ENCODE measurements at places on chromosomes 7 and 10. TPM values are rescaled to one million over a fixed set of nuclear protein-coding genes. Genes with fewer than 3 reads are reported as not detected.

DNA sequence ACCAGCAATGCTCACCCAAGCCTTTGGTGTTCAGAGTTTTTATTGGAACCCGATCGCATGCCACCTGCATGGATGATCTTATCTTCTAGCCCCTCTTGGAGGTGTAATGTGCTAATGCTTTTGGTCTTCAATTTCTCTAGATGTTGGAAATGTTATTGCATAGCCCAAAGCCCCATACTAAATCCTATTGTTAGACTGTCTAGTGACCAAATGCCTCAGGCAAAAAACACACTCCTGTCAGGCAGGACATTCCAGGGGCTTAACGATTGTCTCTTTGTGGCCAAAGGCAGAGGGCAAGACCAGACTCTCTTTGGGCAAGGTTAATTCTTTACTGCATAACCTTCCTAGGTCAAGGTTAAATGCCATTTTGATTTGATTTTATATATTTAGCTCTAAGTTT lies 187.9 kb downstream of the BMPER start:
- DNase-seq: no peak

DNA sequence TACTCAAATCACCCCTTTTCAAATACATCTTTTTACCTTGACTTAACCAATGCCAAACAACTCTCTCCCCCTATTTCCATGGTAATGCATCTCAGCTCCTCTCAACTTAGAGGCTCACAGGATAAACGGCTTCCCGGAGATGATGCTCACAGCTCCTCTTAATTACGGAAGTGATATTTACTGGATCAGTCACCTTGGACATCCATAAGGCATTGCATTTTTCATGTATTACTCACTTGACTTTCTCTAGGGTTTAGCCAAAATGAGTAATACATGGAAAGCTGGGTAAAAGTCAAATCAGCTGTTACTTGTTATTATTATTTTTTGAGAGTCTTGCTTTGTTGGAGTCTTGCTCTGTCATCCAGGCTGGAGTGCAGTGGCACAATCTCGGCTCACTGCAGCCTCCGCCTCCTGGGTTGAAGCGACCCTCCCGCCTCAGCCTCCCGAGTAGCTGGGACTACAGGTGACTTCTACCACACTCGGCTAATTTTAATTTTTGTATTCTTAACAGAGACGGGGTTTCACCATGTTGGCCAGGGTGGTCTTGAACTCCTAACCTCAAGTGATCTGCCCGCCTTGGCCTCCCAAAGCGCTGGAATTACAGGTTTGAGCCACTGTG lies 73.3 kb upstream of the RHEB start:
- DNase-seq: no peak

DNA sequence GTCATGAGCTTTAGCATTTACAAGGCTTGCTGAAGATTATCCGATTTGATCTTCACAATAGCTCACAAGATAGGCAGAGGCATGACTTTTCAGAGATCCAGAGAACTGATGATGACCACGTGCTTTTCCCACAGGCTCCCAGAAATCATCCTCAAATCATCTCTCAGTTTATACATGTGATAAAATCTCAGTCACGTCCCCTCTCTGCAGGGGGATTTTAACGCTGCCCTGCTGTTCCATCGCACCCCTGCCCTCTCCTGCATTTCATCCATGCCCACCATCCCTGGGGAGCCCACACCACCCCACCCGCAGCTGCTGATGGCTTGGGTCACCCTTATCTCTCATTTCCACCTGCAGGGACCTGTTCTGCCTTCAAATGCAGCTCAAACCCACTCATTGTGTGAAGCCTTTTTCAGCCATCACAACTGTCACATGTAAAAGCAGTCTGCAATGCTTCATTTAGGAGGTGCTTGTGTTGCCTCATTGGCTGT lies 141.8 kb downstream of the DIP2C start:
- DNase-seq: peak; percentile 64

- no peak for DNase-seq
Measured at GRCh38 chr10:129404091-129404490, 63.0 kb upstream of the MGMT start.

- no peak for DNase-seq
Measured at GRCh38 chr10:80411267-80411668, 2.9 kb downstream of the PRXL2A start.

GRCh38 chr10:71236286-71236685 lies 23.9 kb downstream of the UNC5B start:
- no peak for DNase-seq

DNA sequence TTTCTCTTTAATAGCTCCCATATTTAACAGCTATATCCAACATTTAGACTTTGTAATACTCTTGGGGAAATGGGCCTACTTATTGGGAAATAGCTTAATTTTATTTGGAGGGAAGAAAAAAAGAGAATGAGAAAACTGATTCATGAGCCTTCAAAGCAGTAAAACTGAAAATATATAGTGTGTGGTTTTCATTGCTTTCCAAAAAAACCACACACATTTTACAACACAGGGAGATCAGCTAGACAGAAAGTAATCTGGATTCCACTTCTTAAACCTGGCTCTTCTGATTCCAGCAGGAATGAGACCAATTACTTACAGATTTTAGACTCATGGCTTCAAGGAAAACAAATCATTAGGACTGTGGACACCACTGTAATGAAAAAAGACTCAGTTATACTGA lies 48.7 kb downstream of the CH25H start:
- DNase-seq: no peak

- no peak for DNase-seq
Measured at GRCh38 chr10:71382757-71383156, 14.0 kb upstream of the CDH23 start.

DNA sequence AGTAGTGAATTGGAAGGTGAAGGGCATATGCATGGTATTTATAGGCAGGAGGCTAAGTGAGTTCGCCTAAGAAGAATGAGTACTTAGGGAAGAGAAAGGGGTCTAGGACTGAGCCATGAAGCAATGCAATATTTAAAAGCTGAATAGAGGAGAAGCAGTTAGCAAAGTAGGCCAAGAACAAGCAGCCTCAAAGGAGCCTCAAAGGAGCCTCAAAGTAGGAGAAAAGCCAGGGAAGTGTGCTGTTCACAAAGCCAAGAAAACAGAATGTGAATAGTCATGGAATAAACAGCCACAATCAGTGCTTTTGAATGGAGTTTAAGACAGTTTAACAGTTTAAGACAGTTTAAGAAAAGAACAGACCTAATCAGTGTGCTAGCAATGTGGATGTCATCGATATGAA lies 762.0 kb downstream of the SORCS1 start:
- DNase-seq: no peak

DNA sequence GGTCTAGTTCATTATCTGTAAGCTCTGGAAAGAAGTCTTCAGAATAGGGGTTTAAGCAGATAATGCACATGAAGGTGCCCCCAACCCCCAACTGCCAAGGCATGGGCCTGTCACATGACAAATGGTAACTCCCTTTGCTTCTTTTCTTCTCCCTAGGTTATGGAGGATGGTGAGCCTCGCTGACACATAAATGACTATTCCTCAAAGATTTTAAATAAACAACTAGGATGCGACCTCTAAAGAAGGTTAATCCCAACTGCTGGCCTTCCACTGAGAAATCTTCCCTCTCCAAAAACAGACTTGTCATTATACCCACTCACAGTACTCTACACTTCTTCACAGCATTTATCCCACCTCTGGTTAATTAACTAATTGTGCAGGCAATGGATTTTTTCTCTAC lies 75.7 kb upstream of the FAM133B start:
- no peak for DNase-seq

GRCh38 chr10:112222799-112223198 lies 39.2 kb upstream of the GPAM start:
- no peak for DNase-seq

DNA sequence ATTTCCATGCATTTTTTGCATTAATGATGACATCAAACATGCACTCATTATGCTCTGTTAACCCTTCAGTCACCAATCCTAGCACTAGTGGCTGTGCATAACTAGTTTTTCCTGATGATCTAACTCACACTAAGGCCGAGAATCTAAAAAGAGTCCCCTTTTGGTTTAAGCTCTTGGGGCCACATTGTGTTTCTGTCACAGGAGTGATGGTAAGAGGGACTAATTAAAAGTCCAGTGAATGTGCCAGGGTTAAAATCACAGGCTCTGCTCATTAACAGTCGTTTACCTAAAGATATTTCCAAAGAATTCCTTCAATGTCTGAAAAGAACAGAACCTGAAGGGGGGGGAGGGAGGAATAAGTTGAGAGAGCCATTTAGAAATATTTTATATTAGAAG lies 359.0 kb upstream of the ANKRD30A start:
- no peak for DNase-seq

- no peak for DNase-seq
Measured at GRCh38 chr7:112211348-112211907, 4.9 kb downstream of the ZNF277 start.

DNA sequence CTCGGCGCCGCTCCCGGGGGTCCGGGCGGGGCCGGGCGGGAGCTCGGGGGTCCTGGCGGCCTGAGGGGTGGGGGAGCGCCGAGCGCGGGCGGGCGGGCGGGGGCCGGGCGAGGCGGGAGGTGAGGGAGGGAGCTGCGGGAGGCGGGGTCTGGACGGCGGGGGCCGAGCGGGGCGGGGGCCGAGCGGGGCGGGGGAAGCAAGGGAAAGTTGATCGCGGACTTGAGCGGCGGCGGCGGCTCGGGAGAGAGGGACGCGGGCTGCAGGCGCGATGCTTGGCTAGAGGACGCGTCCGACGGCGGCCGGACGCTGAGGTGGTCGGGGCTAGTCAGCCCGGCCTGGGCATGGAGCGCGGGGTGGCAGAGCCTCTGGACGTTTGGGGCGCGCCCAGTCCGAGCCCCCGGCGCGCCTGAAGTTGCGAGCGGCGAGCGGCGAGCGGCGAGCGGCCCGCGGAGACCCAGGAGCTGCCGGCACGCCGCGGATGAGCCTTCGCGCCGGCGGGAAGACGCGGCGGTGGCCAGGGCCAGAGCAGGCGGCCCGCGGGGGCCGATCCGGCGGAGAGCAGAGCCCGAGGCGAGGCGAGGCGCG lies at the start of gene CDH23:
CDH23 (plus strand) TSS at position 210 of the 585 bp plus-strand sequence. CDS start 42,912 bp downstream, outside the sequence.
- DNase-seq: no peak

DNA sequence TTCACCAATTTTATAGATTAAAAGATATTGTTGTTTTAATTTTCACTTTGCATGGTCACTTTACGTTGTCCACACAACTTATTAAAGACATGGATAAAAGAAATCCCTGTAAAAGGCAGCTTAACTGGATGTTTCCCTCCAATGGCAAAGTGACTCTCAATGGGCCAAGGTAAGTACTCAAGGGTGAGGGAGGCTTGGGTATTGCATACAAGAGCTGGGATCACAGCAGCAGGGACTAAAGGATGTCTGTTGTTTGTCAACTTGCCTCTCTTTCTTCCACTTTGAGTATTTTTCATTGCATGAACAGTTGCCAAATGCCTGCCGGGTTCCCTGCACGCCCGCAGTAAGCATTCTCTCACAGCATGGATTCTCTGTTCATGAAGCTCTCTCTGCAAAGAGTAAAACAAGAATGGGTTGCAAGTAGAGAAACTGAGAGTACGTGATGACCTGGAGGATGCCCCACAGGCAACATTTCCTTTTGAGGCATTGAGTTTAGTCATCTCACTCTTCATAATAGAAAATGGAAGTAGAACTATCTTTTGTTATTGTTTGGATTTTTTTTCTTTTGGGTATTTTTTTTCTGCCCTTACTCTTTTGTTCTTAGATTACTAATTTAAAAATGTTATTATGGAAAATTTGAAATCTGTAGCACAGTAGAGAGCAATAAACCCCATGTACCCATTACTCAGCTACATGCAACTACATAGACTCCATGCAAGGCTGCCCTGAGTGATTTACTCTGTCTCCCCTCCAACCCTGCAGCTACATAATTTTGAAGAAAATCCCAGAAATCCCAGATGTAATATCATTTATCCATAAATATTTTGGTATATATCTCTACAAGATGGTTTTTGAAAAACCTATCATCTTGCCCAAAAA lies 26.3 kb downstream of the GPR141 start:
- no peak for DNase-seq

DNA sequence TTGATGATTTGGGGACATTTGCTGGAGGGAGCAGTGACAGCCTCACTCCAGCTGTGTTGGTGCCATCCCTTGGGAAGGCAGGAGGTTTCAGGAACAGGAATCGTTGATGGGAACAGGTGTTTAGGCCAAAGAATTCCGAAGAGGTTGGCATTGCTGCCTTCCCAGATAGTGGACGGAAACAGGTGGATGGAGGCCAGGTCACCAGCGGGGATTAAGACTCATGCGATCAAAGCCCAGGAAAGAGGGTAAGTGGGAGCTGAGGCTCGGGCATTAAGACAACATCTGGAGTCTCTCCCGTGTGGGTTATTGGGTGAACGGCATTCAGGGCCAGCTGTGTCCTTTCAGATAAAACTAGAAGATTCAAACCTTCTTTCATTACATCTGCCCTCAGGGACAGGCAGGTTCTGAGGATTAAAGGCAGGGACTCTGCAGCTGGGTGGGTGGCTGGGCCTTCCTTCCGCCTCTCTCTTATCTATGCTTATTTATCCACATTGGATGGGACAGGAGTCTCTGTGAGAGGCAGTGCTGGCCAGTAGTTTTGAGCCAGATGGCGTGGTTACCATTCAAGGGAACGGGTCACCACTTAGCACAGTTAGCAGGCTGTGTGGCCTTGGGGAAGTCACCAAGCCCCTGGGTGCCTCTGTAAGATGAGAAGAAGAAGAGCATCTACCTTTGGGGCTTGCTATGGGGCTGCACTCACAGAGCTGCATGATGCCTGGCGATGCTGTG lies 67.6 kb downstream of the INSIG1 start:
- DNase-seq: no peak

DNA sequence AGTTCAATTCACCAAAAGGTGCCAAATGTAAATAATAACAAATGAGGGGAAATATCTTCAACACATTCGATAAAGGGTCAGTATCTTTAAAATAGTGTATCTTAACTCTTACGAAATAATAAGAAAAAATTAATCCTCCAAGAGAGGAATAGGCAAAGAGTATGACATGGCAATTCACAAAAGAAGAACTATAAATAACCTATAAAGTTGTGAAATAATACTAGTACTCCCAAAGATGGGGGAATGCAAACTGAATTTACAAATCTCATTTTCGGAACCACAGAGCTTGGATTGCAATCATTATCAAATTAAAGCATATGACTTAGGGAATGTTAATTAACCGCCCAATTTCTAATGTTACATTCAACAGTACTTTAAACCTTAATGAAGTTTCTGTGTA lies 78.2 kb upstream of the TARP start:
- no peak for DNase-seq

- DNase-seq: peak; percentile 39
Measured at GRCh38 chr10:1577373-1577770, 160.0 kb downstream of the ADARB2 start.

GRCh38 chr10:119786117-119786769 lies 60.4 kb downstream of the INPP5F start:
- no peak for DNase-seq

Gene PIK3CG
- 7.9 TPM for total RNA-seq

Gene ITPRID1
- total RNA-seq: not detected

Gene RET
- 0.64 TPM for total RNA-seq

Gene GPR37
- total RNA-seq: not detected

Gene KCNH2
- 0.32 TPM for total RNA-seq

Gene FAM25G
- total RNA-seq: not detected

Gene PNLIPRP1
- total RNA-seq: 0.90 TPM

Gene KCP
- 5.1 TPM for total RNA-seq

Gene TLX1
- total RNA-seq: not detected

Gene HGF
- total RNA-seq: 8.2 TPM

All from mesenteric fat pad (tissue), 1 donor.